ENCODE measurements at places on chromosomes 3 and 15. TPM values are rescaled to one million over a fixed set of nuclear protein-coding genes. Genes with fewer than 3 reads are reported as not detected.

- DNase-seq = no peak
Measured at GRCh38 chr3:13120928-13121552, 47.8 kb upstream of the IQSEC1 start.

DNA sequence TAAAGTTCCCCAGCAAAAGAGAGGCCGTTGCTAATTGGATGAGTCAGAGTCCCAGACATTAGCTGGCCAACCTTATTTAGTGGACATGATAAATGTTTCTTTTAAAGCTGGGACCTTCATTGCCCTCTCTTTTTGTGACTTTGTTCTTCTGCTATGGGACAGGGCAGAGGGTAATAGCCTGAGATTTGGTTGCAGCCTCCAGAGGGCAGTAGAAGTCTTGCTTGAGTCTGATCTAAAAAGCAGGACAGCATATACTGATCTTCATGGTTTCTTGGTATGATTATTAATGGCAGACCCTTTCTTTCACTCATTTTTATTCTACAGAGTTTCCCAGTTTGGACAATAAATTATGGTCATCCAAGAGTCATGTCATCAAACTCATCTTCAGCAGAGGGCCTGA lies 25.1 kb upstream of the ZKSCAN7 start:
- DNase-seq = no peak

GRCh38 chr15:76162784-76163456 lies 103.1 kb downstream of the TMEM266 start:
- DNase-seq = no peak

GRCh38 chr15:73985101-73985873 lies 6.8 kb downstream of the STOML1 start:
- no peak for DNase-seq

GRCh38 chr15:63837032-63837431 lies 3.3 kb upstream of the HERC1 start:
- no peak for DNase-seq

- DNase-seq = no peak
Measured at GRCh38 chr15:29140475-29141307, 128.9 kb downstream of the NSMCE3 start.

GRCh38 chr3:84959470-84960271 lies 882 bp downstream of the CADM2 start:
- DNase-seq = no peak

DNA sequence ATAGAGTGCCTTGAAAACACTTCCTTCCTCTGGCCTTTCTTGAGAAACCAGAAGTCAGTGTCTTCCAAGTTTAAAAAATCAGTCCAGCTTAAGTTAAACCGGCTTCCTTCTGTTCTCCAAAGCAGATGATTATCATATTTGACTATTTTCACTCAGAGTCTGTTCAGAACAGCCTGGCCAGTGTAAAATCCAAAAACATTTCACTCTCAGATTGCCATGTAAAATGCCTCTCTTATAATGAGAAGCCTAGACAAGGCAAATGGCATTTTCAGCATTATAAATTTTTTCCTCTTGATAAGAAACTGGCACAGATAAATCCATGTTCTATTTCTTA lies 193.5 kb downstream of the TNIK start:
- DNase-seq = no peak

- DNase-seq = no peak
Measured at GRCh38 chr3:100725935-100726513, 16.7 kb downstream of the TFG start.

DNA sequence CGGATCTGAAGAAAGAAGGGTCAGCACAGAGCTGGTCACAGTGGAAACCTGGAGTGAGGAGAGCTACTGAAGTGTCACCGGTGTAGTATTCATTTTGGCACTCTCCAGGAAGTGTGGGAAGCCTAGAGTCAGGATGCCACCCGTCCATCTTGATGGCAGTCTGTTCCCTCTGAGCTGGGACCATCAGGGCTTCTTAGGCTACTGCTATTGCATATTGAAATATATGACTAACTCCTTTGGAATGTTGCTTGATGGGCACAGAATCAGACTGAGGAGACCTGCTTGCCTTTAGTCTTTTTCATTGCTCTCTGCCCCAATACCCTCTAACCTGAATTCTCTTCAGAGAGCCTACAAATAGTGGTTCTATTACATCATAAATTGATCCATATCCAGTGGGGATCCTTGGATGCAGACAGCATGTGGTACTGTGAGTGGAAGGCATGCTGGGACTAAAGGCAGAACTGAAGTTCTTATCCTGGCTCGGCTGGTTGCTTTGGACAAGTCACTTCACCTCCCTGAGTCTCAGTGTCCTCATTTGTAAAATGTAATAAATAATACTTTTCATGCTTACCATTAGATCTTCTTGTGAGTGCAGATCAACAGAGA lies 143.5 kb downstream of the PDE8A start:
- DNase-seq = peak; percentile 29

GRCh38 chr15:40900256-40901052 lies 6.2 kb downstream of the VPS18 start:
- no peak for DNase-seq

GRCh38 chr3:64450396-64450956 lies 225.2 kb upstream of the PRICKLE2 start:
- no peak for DNase-seq

The ATP2B2 gene
- total RNA-seq = not detected

The CSPG5 gene
- 0.65 TPM for total RNA-seq
